ENCODE measurements at places on chromosomes 6 and 20. TPM values are rescaled to one million over a fixed set of nuclear protein-coding genes. Genes with fewer than 3 reads are reported as not detected.

DNA sequence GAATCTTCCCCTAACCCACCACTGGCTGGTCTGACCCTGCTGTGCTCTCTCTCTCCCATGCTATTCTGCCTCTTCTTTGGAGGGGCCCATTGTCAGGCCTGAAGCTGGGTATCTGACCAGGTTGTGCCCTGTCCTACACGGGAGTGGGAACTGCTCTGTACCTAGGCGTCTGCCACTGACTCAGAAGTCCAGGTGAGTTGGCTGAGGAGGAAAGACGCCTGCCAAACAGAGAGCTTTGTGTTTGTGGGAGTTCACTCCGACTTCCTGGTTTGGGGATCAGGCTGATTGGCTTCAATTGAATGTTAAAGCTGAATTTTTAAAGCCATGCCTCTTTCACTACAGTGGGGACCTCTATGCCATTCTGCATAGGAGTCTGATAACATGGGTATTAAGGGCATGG lies 136.0 kb downstream of the CCDC170 start:
- no peaks in the 10 kb centered on the region for H3K36me3 ChIP-seq
- no peak overlapping the region for H3K4me3 ChIP-seq
- H3K27ac ChIP-seq, result no peak overlapping the region
- peaks cover 18% of the 10 kb centered on the region for H3K4me1 ChIP-seq
- peaks cover 6% of the 10 kb centered on the region for H3K27me3 ChIP-seq

- peaks cover 6% of the 10 kb centered on the region for H3K27me3 ChIP-seq
- no peaks in the 10 kb centered on the region for H3K4me1 ChIP-seq
Measured at GRCh38 chr6:136012943-136013342, 161.4 kb downstream of the PDE7B start.

- no peak for DNase-seq
- H3K36me3 ChIP-seq, result peaks cover 26% of the 10 kb centered on the region
- H3K4me3 ChIP-seq, result no peak overlapping the region
- peaks cover 45% of the 10 kb centered on the region for H3K4me1 ChIP-seq
- no peak overlapping the region for H3K27ac ChIP-seq
Measured at GRCh38 chr20:32296819-32297420, 19.5 kb downstream of the KIF3B start.

DNA sequence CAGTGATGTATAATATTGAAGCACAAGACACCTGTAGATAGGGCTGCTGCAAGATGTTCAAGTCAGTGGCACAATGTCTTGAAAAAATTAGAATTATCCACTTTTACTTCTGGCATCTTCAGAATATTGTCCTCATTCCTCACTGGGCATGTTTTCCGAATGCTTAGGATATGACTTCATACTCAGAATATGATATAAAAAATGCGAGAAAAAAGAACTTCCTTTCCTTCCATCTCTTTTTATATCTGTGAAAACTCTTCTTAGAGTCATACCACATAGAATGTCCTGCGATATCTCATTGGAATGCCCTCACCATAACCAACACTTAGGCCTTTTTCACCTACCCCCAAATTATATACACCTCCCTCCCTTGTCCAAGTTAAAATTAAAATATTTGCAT lies 4.6 kb downstream of the MAS1L start:
- H3K4me1 ChIP-seq, result no peaks in the 10 kb centered on the region
- no peaks in the 10 kb centered on the region for H3K36me3 ChIP-seq
- H3K27ac ChIP-seq, result no peak overlapping the region
- peaks cover 7% of the 10 kb centered on the region for H3K27me3 ChIP-seq
- DNase-seq, result no peak
- H3K4me3 ChIP-seq, result no peak overlapping the region

GRCh38 chr6:89853068-89853467 lies 23.4 kb downstream of the CASP8AP2 start:
- H3K27ac ChIP-seq, result no peak overlapping the region
- H3K4me1 ChIP-seq, result peaks cover 9% of the 10 kb centered on the region
- no peak overlapping the region for H3K4me3 ChIP-seq
- peaks cover 50% of the 10 kb centered on the region for H3K36me3 ChIP-seq
- no peak for DNase-seq

GRCh38 chr6:6494677-6495076 lies 93.8 kb upstream of the LY86 start:
- no peaks in the 10 kb centered on the region for H3K36me3 ChIP-seq
- peak; percentile 72 for DNase-seq
- no peak overlapping the region for H3K27ac ChIP-seq
- H3K4me1 ChIP-seq, result peaks cover 7% of the 10 kb centered on the region

- DNase-seq, result no peak
- H3K36me3 ChIP-seq, result no peaks in the 10 kb centered on the region
- H3K27ac ChIP-seq, result no peak overlapping the region
- no peaks in the 10 kb centered on the region for H3K27me3 ChIP-seq
- no peak overlapping the region for H3K4me3 ChIP-seq
Measured at GRCh38 chr6:113481910-113482309, 375.2 kb upstream of the MARCKS start.

DNA sequence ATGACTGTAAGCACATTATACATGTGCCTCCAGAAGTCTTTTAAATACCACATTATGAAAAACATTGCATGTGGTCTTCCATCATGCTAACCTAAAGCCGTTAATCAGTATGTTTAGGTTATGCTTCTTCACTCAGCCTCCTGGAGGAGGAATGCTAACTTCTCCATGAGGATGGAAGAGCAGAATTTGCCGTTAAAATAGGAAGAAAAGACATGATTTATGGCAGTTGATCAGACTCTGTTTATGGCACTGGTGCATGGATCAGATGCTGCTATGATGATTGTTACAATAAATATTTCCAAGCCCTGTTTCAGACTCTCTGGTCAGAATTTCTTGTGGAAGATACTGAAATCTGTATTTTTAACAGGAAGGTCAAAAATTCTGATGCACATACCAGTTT lies 31.7 kb downstream of the MAP3K4 start:
- H3K36me3 ChIP-seq, result peaks cover 23% of the 10 kb centered on the region
- H3K27ac ChIP-seq, result no peak overlapping the region
- no peak overlapping the region for H3K4me3 ChIP-seq
- DNase-seq, result no peak

GRCh38 chr20:564192-564591 lies 20.6 kb upstream of the CSNK2A1 start:
- no peak for DNase-seq
- no peaks in the 10 kb centered on the region for H3K36me3 ChIP-seq
- peaks cover 13% of the 10 kb centered on the region for H3K27me3 ChIP-seq
- no peak overlapping the region for H3K4me3 ChIP-seq

GRCh38 chr20:60695226-60696000 lies 556.6 kb upstream of the CDH4 start:
- H3K27me3 ChIP-seq, result peaks cover 16% of the 10 kb centered on the region
- peak; percentile 10 for DNase-seq
- H3K4me1 ChIP-seq, result no peaks in the 10 kb centered on the region
- no peaks in the 10 kb centered on the region for H3K36me3 ChIP-seq
- H3K27ac ChIP-seq, result no peak overlapping the region
- H3K4me3 ChIP-seq, result no peak overlapping the region

DNA sequence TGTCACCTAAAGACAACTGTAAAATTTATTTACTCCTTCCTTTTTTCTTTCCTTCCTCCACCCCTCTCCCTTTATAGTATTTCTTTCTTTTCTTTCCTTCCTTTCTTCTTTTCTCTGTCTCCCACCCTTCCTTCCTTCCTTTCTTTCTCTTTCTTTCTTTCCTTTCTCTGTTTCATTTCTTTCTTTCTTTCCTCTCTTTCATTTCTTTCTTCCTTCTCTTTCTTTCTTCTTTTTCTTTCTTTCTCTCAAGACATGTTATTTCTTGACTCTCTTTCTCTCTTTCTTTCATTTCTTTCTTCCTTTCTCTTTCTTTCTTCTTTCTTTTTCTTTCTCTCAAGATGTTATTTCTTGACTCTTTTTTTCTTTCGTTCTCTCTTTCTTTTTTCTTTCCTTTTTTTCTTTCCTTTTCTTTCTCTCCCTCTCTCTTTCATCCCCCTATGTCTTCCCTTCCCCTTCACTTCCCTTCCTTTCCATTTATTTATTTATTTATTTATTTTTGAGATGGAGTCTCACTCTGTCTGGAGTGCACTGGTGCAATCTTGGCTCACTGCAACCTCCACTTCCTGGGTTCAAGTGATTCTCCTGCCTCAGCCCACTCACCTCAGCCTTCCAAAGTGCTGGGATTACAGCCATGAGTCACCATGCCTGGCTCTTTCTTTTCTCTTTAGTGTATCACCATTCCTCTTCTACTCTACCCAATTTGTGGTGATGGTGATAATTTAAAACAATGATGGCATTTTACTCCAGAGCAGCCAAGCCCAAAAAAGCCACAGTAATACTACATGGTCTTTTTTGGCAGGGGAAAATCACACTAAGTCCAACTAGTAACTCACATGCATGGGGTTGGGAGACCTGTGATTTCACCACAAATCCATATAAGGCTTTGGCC lies 188.2 kb downstream of the ADGRG6 start:
- no peak overlapping the region for H3K4me3 ChIP-seq
- DNase-seq, result no peak
- no peaks in the 10 kb centered on the region for H3K36me3 ChIP-seq
- H3K27ac ChIP-seq, result no peak overlapping the region
- peaks cover 1% of the 10 kb centered on the region for H3K27me3 ChIP-seq
- no peaks in the 10 kb centered on the region for H3K4me1 ChIP-seq

DNA sequence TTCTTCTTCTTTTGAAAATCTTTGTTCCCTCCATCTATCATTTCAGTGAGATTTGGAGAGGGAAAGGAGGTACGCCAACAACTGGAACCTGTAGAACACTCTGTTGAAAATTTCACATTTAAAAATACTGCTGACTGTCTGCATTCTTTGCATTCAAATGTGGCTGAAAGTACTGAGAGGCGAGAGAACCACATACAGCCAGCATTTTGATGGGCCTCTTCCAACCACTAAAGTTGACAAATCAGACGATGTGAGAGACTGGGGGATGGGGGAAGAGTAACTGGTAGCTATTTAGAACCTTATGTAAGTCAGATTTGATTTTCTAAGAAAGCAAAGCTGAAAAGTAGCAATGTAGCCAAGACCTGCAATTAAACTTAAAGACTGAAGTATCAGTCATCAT lies 77.5 kb downstream of the FKBP5 start:
- no peak overlapping the region for H3K4me3 ChIP-seq
- no peaks in the 10 kb centered on the region for H3K27me3 ChIP-seq

GRCh38 chr20:51058017-51058416 lies 35.1 kb upstream of the KCNG1 start:
- H3K4me1 ChIP-seq, result peaks cover 42% of the 10 kb centered on the region
- no peak for DNase-seq
- H3K4me3 ChIP-seq, result no peak overlapping the region
- peaks cover 2% of the 10 kb centered on the region for H3K36me3 ChIP-seq
- no peak overlapping the region for H3K27ac ChIP-seq
- H3K27me3 ChIP-seq, result peaks cover 42% of the 10 kb centered on the region

GRCh38 chr20:32968478-32969241 lies 35.6 kb downstream of the SUN5 start:
- peak; percentile 71 for DNase-seq
- no peak overlapping the region for H3K27ac ChIP-seq
- no peaks in the 10 kb centered on the region for H3K27me3 ChIP-seq
- H3K4me3 ChIP-seq, result peak overlapping the region; percentile 1
- H3K36me3 ChIP-seq, result peaks cover 5% of the 10 kb centered on the region
- peaks cover 78% of the 10 kb centered on the region for H3K4me1 ChIP-seq

- no peak for DNase-seq
- peaks cover 12% of the 10 kb centered on the region for H3K27me3 ChIP-seq
- H3K4me3 ChIP-seq, result no peak overlapping the region
Measured at GRCh38 chr6:17064975-17065374, 36.9 kb upstream of the STMND1 start.

DNA sequence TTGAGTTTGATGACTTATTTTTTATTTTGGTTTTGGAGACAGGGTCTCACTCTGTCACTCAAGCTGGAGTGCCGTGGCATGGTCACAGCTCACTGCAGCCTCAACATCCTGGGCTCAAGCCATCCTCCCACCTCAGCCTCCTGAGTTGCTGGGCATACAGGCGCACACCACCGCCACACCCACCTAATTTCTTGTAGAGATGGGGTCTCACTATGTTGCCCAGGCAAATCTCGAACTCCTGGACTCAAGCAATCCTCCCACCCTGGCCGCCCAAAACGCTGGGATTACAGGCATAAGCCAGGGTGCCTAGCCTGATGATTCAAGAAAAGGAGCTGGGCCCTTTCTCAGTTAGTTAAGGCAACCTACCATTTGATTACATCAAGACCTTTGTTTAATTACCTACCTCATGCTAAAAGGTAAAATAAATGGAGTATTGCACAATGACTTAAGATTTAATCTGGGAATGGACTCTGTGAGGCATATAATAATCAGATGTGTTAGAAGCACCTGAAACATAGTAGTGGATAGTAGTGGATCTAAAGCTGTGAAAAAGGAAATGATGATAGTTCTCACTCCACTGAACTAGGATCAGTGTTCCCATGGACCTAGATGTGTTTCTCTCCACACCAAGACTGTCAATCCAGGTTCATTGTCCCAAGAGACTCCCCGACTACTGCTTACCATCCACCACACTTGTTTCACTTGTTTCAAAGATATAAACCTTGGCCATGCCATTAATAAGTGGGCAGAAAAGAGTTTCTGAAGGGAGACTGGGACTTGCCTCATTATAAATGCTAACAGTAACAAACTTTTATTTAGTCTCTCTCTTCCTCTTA lies 2.1 kb downstream of the TNFRSF21 start:
- peaks cover 32% of the 10 kb centered on the region for H3K27me3 ChIP-seq
- H3K4me3 ChIP-seq, result peak overlapping the region; percentile 71

DNA sequence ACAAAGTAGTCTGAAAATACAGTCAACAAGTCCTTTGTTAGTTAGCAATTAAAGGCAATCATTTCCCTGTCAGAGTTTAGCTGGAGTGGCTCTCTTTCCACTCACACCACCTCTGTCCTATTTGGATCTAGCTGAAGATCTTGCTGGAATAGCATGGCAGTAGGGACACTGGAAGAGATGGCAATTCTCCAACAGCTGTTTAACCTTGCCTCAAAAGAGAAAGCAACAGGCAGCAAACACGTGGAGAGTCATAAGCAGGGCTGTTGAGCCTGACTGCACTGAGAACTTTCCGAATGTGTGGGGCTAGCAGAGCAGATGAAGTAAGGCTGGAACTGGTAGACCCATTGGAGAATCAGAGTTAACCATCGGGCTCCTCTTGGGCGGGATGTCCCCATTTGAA lies 38.0 kb upstream of the PRSS35 start:
- H3K27ac ChIP-seq, result no peak overlapping the region
- DNase-seq, result no peak
- H3K4me3 ChIP-seq, result no peak overlapping the region
- H3K27me3 ChIP-seq, result peaks cover 3% of the 10 kb centered on the region

DNA sequence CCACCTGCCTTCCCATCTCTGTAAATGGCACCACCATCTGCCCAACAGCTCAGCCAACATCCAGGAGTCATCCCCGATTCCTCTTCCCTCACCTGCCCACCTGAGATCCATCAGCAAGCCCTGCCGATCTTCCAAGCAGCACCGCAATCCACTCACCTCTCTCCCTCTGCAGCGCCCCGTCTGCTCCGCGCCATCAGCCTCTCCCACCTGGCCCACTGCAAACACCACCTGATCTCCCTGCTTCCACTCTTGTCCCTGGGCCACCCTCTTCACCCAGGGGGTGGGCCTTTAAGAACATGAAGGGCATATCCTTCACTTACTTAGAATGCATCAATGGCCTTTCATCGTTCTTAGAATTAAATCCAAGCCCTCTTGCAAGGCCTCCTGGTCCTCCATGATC lies 457.3 kb upstream of the SULF2 start:
- H3K27ac ChIP-seq, result no peak overlapping the region
- DNase-seq, result no peak
- H3K4me1 ChIP-seq, result no peaks in the 10 kb centered on the region
- H3K36me3 ChIP-seq, result no peaks in the 10 kb centered on the region
- H3K27me3 ChIP-seq, result no peaks in the 10 kb centered on the region

The TIAM2 gene
- 7.1 TPM for total RNA-seq

The IL20RA gene
- not detected for total RNA-seq

The TCP11 gene
- total RNA-seq, result not detected

The FNDC1 gene
- not detected for total RNA-seq

The PLEKHG1 gene
- 4.2 TPM for total RNA-seq

The VNN1 gene
- total RNA-seq, result not detected

The PACSIN1 gene
- 0.47 TPM for total RNA-seq

The PPP1R3G gene
- total RNA-seq, result 0.14 TPM

Data from activated CD8-positive, alpha-beta T cell treated with anti-CD3 and anti-CD28 coated beads for 36 hours (primary cell).